Activated B cell treated with CpG ODN at 0.5 μM for 24 hours (primary cell): ENCODE measurements at places on chromosomes 7 and 10.

GRCh38 chr10:118544401-118544948, 51.0 kb downstream of the PRLHR start:
- H3K27me3 ChIP-seq: peaks cover 52% of the 10 kb centered on the region
- no peak overlapping the region for H3K27ac ChIP-seq
- no peaks in the 10 kb centered on the region for H3K36me3 ChIP-seq
- no peaks in the 10 kb centered on the region for H3K4me1 ChIP-seq

DNA sequence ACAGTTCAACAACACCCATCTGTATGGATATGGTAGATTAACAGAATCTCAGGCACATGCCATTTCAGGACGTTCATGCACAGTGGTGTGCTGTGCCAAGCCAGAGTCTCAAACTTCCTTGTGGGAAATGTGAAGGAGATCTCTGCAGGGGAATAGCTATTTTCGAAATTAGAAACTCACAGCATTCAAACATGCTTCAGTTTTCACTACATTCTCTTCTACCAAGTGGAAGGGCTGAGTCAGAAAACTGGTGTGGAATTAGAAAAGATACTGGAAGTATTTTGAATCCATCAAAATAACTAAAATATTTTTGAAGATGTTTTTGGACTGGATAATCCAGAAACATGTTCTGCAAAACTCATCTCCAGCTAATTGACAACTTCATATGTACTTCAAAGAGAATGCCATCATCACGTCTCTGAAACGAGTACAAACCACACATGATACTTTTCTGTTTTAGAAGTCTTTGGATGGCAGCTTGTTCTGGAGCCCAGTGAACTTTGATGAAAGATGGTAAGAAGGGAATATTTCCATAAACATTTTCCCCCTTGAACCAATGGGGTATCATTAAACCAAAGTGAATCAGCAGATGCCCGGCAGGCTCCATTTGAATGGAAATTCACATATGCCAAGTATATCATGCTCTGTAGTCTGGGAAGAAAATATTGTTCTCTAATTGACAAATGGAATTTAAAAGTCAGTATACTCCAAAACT, 616.3 kb upstream of the IGFBP3 start:
- no peak overlapping the region for H3K27ac ChIP-seq
- H3K27me3 ChIP-seq: no peaks in the 10 kb centered on the region
- no peak for DNase-seq
- H3K4me1 ChIP-seq: no peaks in the 10 kb centered on the region
- H3K36me3 ChIP-seq: no peaks in the 10 kb centered on the region

DNA sequence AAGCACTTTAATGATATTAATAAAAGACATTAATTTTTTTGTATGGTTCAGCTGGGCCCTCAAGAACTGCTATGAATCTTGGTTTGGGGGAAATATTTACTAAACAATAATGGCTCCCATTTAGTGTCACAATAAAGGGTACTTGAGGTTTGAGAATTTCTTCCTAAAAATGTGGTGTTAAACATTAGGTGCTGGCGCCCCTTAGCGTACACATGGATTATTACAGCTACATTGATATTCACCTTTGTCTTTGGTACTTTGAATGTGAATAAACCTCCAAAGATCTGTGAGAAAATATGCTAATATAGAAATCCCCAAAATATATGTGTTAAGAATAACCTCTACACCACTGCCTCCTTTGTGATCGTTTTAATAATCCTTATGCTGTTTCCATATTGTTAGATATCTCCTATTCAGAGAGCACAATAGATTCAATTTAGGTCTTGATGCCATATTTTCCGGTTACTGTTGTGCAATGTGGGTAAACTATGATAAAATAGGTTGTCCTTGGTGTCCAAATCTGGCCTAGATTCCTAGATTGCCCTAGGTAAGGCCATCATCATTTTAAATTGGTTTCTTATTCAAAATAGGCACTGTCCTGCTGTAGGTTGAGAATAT, 161.8 kb upstream of the CACNA2D1 start:
- no peaks in the 10 kb centered on the region for H3K4me1 ChIP-seq
- DNase-seq: no peak
- H3K27ac ChIP-seq: no peak overlapping the region
- no peak overlapping the region for H3K4me3 ChIP-seq
- H3K36me3 ChIP-seq: no peaks in the 10 kb centered on the region

GRCh38 chr10:36171556-36171952, 529.5 kb upstream of the FZD8 start:
- no peak for DNase-seq
- H3K36me3 ChIP-seq: no peaks in the 10 kb centered on the region
- no peak overlapping the region for H3K4me3 ChIP-seq
- no peak overlapping the region for H3K27ac ChIP-seq
- H3K4me1 ChIP-seq: no peaks in the 10 kb centered on the region

- no peaks in the 10 kb centered on the region for H3K36me3 ChIP-seq
- H3K4me3 ChIP-seq: no peak overlapping the region
- H3K27ac ChIP-seq: no peak overlapping the region
- no peak for DNase-seq
- H3K27me3 ChIP-seq: peaks cover 7% of the 10 kb centered on the region
Observed at GRCh38 chr10:43942096-43942850, 293.6 kb upstream of the ZNF32 start.

DNA sequence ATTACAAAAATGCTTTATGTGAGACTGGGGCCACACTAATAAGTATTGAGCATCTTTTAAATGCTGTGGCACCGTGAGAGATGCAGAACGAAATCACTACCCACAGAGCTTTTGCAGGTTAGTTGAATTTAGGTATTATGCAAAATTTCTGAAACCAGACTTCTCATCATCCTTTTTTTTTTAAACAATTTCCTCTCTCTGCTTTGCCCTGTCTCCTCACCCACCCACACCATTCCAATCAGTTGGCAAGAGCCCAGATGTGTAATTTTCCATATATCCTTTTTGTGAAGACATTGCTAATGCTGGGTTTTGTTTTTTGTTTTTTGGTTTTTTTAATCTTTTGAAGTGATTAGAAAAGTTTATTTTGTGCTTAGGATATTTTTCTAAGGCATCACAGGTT, 1.1 kb downstream of the YAE1 start:
- H3K4me3 ChIP-seq: peak overlapping the region; percentile 99
- H3K4me1 ChIP-seq: peaks cover 22% of the 10 kb centered on the region
- H3K27me3 ChIP-seq: no peaks in the 10 kb centered on the region

GRCh38 chr10:88467835-88468485, 115.2 kb downstream of the RNLS start:
- no peak for DNase-seq
- no peak overlapping the region for H3K27ac ChIP-seq
- H3K4me3 ChIP-seq: no peak overlapping the region
- H3K36me3 ChIP-seq: no peaks in the 10 kb centered on the region
- no peaks in the 10 kb centered on the region for H3K4me1 ChIP-seq

- H3K27me3 ChIP-seq: no peaks in the 10 kb centered on the region
- H3K27ac ChIP-seq: no peak overlapping the region
- DNase-seq: no peak
- H3K36me3 ChIP-seq: no peaks in the 10 kb centered on the region
- H3K4me1 ChIP-seq: no peaks in the 10 kb centered on the region
Observed at GRCh38 chr7:46352004-46352954, 431.2 kb upstream of the IGFBP3 start.

DNA sequence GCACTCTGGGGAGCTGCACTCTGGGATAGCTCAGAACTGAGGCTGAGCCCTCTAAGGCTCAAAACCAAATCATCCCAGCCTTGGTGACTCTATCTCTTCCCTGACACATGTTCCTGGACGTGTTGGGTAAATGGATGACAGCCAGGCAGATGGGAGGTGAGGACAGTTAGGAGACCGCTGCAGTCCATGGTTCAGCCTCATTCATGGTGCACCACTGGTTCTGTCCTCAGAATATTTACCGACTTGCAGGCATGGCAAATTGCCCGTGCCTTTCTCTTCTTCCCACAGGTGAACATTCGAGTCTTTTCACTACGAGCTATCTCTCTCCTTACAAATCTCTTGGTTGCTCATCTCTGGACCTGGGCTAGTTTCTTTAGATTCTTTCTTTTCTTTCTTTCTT, 80.3 kb upstream of the EFCAB10 start:
- no peaks in the 10 kb centered on the region for H3K27me3 ChIP-seq
- no peak for DNase-seq
- H3K36me3 ChIP-seq: peaks cover 73% of the 10 kb centered on the region
- no peak overlapping the region for H3K4me3 ChIP-seq

- H3K36me3 ChIP-seq: no peaks in the 10 kb centered on the region
- H3K4me3 ChIP-seq: no peak overlapping the region
- no peak for DNase-seq
- peaks cover 13% of the 10 kb centered on the region for H3K27me3 ChIP-seq
Observed at GRCh38 chr7:101630591-101630990, 1.5 kb upstream of the MYL10 start.

- H3K4me3 ChIP-seq: no peak overlapping the region
- no peaks in the 10 kb centered on the region for H3K36me3 ChIP-seq
- no peak overlapping the region for H3K27ac ChIP-seq
Observed at GRCh38 chr7:11951909-11952308, 119.9 kb upstream of the THSD7A start.

DNA sequence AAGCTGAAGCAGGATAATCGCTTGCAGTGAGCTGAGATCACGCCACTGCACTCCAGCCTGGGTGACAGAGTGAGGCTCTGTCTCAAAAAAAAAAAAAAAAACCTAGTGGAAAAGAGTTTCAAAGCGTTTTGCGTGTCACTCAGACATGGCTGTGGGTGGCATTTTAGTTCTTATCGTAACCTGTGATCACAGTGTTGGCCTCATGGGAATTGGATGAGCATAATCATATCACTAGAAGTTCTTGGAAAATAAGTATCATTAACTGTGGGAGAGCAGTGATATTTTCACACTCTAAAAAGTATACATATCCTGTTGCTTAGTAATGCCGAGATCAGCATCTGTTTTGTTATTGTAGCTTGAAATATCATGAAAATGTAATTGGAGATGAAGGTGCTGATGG, 92.6 kb downstream of the CREM start:
- no peak overlapping the region for H3K27ac ChIP-seq
- H3K4me1 ChIP-seq: peaks cover 12% of the 10 kb centered on the region
- H3K4me3 ChIP-seq: no peak overlapping the region

DNA sequence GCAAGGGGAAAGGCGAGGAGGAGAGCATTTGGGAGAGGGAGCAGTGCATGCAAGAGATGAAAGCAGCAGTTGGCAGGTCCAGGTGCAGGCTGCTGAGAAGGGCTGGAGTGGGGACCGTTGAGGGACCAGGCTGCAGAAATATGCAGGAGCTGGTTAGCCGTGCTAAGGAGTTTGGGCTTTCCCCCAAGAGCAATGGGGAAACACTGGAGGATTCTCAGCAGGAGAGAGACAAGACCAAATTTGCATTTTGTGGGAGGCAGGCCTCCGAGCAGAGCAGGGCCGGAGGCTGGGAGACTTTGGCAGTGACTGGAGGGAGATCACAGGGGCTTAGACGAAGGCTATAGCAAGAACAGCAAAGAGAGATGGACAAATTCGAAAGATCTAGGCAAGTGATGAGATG, 11.8 kb downstream of the BTBD16 start:
- no peak overlapping the region for H3K27ac ChIP-seq
- H3K27me3 ChIP-seq: peaks cover 26% of the 10 kb centered on the region
- H3K4me3 ChIP-seq: no peak overlapping the region

DNA sequence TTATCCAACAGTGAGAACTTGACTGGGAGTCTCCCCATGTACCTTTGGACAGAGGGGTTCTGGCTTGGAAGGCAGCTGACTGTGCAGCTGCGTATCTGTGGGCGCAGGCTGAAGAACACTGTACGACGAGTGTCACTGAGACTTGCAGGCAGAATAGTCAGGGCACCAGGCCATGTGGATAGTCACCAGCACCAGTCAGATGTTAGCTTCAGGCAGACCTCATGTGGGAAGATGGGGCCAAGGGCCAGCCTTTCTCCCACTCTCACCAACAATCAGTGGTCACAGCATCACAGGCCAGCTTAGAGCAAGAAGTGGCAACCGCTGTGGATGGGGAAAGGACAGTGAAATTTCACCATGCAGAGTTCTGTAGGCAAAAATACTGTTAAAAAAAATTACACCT, 43.4 kb upstream of the GJD4 start:
- H3K4me1 ChIP-seq: peaks cover 16% of the 10 kb centered on the region
- H3K4me3 ChIP-seq: no peak overlapping the region
- H3K36me3 ChIP-seq: peaks cover 35% of the 10 kb centered on the region
- DNase-seq: no peak

GRCh38 chr7:137753067-137753466, 93.7 kb downstream of the DGKI start:
- DNase-seq: no peak
- H3K27ac ChIP-seq: no peak overlapping the region
- H3K36me3 ChIP-seq: no peaks in the 10 kb centered on the region
- no peak overlapping the region for H3K4me3 ChIP-seq
- H3K4me1 ChIP-seq: no peaks in the 10 kb centered on the region

GRCh38 chr10:129307141-129307540, 159.9 kb upstream of the MGMT start:
- no peaks in the 10 kb centered on the region for H3K4me1 ChIP-seq
- no peak overlapping the region for H3K27ac ChIP-seq
- no peak for DNase-seq
- H3K27me3 ChIP-seq: no peaks in the 10 kb centered on the region
- no peaks in the 10 kb centered on the region for H3K36me3 ChIP-seq

GRCh38 chr7:108358553-108358952, 97.7 kb downstream of the NRCAM start:
- H3K36me3 ChIP-seq: no peaks in the 10 kb centered on the region
- H3K4me3 ChIP-seq: no peak overlapping the region
- H3K27ac ChIP-seq: no peak overlapping the region
- peaks cover 23% of the 10 kb centered on the region for H3K4me1 ChIP-seq
- no peak for DNase-seq
- H3K27me3 ChIP-seq: no peaks in the 10 kb centered on the region

DNA sequence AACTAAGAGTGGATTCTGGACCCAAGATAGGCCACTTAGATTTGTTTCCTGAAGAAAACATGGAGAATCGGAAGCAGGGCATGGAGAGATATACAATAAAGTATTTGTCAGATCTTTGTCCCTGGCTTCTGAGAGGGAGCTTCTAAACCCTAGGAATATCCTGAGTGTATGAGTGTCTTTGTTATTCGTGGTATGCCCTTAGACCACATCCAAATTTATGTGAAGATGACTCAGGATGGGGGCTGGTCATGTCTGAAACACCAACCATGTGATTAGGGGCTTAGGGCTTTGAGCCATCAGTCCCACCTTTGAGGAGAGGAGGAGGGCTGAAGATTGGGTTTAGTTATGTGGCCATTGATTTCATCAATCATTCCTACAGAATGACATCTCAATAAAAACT, 69.7 kb upstream of the PLPP4 start:
- no peaks in the 10 kb centered on the region for H3K4me1 ChIP-seq
- H3K36me3 ChIP-seq: no peaks in the 10 kb centered on the region
- no peak overlapping the region for H3K4me3 ChIP-seq
- peaks cover 3% of the 10 kb centered on the region for H3K27me3 ChIP-seq
- no peak for DNase-seq
- H3K27ac ChIP-seq: no peak overlapping the region
